ENCODE measurements at places on chromosomes 11 and 22.

DNA sequence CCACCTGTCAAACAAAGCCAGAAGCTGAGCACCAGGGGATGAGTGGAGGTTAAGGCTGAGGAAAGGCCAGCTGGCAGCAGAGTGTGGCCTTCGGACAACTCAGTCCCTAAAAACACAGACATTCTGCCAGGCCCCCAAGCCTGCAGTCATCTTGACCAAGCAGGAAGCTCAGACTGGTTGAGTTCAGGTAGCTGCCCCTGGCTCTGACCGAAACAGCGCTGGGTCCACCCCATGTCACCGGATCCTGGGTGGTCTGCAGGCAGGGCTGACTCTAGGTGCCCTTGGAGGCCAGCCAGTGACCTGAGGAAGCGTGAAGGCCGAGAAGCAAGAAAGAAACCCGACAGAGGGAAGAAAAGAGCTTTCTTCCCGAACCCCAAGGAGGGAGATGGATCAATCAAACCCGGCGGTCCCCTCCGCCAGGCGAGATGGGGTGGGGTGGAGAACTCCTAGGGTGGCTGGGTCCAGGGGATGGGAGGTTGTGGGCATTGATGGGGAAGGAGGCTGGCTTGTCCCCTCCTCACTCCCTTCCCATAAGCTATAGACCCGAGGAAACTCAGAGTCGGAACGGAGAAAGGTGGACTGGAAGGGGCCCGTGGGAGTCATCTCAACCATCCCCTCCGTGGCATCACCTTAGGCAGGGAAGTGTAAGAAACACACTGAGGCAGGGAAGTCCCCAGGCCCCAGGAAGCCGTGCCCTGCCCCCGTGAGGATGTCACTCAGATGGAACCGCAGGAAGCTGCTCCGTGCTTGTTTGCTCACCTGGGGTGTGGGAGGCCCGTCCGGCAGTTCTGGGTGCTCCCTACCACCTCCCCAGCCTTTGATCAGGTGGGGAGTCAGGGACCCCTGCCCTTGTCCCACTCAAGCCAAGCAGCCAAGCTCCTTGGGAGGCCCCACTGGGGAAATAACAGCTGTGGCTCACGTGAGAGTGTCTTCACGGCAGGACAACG, 11.7 kb downstream of the CXCR5 start:
- DNase-seq, result no peak

DNA sequence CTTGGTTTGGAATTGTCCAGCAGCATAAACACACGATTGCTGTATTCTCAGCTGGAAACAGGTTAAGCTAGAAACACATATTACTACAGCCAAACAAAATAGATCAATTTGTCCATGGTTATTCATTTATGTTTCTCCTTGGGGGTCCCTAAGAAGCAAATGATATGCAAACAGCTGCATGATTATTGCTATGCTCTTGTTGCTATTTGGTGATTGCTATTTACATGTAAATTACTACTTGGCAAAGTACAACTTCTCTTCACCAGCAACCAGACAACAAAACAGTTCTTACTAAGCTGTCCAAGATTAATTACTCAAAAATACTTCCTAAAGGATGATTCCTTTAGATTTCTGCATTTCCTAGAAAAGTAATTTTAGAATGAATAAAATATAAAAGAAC, 567.9 kb upstream of the ARHGAP42 start:
- no peak for DNase-seq

DNA sequence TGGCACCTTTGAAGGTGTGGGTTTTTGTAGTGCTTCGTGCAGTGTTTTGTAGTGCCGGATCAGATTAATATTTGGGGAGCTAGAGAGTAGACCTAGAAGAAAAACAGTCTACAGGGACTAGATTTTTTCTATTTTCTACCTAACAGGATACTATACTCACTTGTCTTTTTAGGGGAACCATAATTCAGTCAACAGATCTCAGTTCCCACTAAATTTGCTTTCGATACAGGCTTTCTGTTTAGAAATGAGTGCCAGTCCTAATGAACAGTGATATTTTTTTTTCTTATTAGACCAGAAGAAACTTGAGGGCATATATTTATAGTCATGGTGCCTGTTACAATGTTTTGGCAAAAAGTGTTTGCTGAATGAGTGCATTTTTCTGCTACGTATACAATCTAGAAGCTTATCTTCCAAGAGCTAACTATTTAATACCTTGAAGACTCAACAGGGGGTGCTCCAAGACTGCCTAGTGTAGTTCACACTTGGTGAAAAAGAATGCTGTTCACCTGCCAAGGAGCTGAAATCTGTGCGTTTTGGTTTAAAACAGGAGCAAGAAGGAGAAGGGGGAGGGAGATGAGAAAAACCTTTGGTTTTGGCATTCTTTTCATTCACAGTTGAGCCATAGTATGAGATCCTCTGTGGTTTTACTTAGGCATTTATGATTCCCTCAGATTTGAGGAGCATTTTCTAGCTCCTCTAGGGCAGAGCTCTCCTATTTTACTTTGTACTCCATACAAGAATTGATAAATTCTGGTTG, 44.9 kb upstream of the VSTM5 start:
- no peak for DNase-seq

DNA sequence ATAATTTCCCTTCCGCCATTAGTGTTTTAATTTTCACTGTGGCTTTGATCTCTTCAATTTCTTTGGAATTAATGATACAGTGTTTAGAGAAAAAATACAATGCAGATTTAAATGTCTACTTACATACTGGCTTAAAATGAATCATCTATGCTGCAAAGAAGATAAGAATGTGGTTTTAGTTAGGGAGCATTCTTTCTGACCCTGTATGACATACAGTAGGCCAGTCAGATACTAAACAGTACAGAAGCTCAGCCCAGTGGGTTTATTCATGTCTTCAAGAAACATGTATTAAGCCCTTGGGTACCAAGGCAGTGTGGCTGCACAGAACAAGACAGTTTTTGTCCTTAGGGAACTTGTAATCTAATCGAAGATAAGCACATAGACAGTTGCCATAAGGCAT, 268.8 kb downstream of the DDX10 start:
- no peak for DNase-seq

GRCh38 chr11:63918507-63919191, 1.7 kb upstream of the RCOR2 start:
- no peak for DNase-seq

DNA sequence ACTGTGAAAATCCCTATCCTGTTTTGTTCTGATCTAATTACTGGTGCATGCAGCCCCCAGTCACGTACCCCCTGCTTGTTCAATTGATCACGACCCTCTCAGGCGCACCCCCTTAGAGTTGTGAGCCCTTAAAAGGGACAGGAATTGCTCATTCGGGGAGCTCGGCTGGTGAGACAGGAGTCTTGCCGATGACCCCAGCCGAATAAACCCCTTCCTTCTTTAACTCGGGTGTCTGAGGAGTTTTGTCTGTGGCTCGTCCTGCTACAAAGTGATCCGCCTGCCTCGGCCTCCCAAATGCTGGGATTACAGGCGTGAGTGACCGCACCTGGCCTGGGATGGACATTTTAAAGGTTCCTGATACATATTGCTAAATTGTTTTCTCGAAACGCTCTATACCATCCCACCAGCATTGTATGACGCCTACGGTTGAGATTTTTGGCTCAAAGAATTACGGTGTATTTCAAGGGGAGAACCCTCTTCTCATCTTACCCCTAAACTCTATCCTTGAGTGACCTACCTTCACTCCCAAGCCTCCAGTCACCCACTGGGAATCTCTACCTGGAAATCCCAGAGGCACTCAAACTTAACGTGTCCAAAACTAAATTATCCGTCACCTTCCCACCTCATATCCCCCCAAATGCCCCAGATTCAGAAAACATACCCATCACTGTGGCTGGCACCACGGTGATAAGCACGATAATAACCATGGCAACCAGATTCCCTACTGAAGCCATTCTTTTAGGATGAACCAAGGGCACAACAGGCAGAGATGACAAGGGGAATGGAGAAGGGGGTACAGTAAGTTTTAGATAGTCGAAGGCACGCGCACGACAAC, 789 bp upstream of the POLA2 start:
- no peak for DNase-seq

- no peak for DNase-seq
Measured at GRCh38 chr11:116544721-116545120, 228.1 kb downstream of the BUD13 start.

- DNase-seq, result no peak
Measured at GRCh38 chr22:42301077-42301741, 30.8 kb upstream of the TCF20 start.

DNA sequence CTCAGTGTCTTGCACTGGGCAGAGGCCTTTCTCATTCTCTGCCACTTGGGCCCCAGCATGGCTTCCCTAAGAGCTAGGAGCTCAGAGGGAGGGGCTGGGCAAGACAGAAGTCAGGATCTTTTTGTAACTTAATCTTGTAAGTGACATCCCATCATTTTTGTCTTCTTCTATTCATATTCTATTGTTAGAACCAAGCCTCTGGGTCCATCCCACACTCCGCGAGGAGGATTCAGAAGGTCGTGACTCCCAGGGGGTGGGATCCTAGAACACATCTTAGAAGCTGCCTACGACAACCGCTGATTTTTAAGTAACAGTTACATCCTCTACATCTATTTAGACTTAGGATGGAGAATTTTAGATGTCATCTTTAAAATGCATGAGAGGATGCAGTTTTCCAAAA, 1.5 kb upstream of the IL17RA start:
- no peak for DNase-seq

DNA sequence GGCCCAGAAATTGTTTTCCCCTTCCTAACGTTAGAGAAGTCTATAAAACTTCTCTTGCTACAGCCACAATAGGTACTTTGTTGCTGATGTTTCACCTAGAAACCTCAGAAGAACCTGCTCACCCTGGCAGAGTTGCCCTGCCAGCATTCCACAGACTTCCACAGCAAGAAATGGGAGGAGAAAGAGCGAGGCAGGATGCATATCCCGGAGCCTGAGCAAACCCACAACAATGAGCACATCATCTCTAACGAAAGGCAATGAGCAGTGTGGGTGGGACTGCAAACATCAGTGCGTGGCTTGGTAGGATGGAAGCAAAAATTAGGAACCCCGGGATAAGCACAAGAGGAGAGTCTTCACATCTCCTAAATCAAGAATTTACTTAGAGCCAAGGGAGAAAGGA, 892.3 kb downstream of the OPCML start:
- no peak for DNase-seq

GRCh38 chr22:49587987-49588386, 239.7 kb downstream of the BRD1 start:
- DNase-seq, result no peak

- no peak for DNase-seq
Measured at GRCh38 chr11:26891501-26891900, 102.4 kb upstream of the FIBIN start.

GRCh38 chr22:42357221-42357620, 75.0 kb downstream of the NFAM1 start:
- no peak for DNase-seq

- DNase-seq, result no peak
Measured at GRCh38 chr11:66189031-66189745, 79.3 kb upstream of the RAB1B start.

GRCh38 chr11:72314600-72315392, 70.8 kb upstream of the PHOX2A start:
- no peak for DNase-seq

DNA sequence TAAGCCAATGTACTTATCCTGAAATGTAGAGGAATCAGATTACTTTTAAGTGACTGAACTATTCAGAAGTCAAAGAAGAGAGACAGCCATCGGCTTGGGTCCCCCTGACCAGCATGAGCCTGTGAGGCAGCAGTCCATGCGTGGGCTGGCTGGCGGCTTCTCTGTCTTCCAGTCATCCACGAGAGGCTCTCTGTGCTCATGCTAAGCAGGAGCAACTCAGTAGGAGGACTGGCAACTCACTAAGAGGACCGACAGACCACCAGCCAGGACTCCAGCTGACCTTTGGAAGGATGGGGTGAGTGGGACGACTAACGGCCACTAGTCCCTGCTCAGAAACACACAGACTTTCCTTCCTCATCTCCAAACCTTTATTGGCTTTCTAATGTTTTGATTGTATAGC, 43.6 kb downstream of the ARFGAP3 start:
- DNase-seq, result no peak

GRCh38 chr22:21568347-21569075, 997 bp downstream of the UBE2L3 start:
- DNase-seq, result peak; percentile 43

GRCh38 chr11:61609980-61610366, 29.1 kb upstream of the SYT7 start:
- DNase-seq, result no peak

- DNase-seq, result no peak
Measured at GRCh38 chr11:9972989-9973388, 309.1 kb downstream of the SWAP70 start.

- no peak for DNase-seq
Measured at GRCh38 chr22:36405671-36406538, 18.1 kb upstream of the MYH9 start.

- DNase-seq, result no peak
Measured at GRCh38 chr11:8375460-8375859, 111.8 kb upstream of the LMO1 start.

DNA sequence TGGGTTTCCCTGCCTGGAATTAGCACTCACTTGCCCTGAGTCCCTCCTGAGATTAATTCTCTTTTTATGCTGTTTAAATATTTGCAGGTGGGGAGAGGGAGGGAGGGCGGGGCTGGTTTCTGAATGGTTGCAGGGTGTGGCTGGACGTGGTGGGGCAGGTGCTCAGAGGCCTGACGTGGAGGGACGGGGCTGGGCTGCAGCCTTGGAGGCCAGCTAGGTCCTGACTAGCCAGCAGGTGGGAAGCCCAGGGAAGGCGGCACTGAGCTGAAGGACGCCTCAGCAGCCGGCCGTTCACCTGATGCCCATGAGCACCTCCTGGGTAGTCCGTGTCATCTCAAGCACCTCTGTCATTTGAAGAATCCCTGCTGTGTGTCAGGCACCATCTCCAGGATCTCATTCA, 21.3 kb downstream of the SGSM1 start:
- no peak for DNase-seq

GRCh38 chr22:49525801-49526535, 301.7 kb downstream of the BRD1 start:
- DNase-seq, result no peak

DNA sequence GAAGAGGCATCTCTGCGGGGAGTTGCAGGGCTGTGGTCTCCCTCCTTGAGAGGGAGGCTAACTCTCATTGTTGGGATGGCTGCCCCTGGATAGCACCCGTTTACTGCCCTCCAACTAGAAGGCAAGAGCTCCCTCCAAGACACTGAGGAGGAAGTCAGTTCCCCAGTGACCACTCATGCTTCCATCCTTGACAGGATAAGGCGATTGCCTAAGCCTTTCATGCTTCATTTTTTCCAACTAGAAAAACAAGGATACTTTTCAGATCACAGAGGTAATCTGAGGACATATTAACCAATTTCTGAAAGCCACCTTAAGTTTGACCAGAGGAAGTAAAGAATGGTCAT, 186.6 kb downstream of the MAML2 start:
- no peak for DNase-seq

DNA sequence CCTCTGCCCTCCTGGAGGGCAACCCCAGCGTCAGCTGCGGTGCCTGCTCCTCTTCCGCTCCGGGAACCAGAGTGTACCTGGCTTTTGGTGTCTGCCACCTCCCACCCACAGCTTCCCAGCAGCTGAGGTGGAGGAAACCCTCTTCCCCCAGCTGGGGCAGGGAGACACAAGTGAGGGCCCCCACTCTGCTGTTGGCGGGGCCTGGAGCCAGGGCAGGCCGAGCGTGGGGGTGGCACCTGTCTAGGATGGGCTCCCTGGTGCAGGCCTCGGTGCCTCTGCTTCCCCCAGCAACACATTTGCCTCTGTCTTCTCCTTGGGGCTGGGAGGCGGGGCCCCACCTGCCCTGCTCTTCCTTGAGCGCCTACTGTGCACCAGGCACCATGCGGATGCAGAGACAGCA, 6.4 kb downstream of the OSM start:
- no peak for DNase-seq

- no peak for DNase-seq
Measured at GRCh38 chr11:11755871-11756270, 85.9 kb upstream of the USP47 start.
